Stimulated activated CD4-positive, alpha-beta T cell treated with anti-CD3 and anti-CD28 coated beads, TNF-alpha, amount 100 ng/mL, for 24 hours (primary cell): ENCODE measurements at places on chromosomes 6 and 20.

DNA sequence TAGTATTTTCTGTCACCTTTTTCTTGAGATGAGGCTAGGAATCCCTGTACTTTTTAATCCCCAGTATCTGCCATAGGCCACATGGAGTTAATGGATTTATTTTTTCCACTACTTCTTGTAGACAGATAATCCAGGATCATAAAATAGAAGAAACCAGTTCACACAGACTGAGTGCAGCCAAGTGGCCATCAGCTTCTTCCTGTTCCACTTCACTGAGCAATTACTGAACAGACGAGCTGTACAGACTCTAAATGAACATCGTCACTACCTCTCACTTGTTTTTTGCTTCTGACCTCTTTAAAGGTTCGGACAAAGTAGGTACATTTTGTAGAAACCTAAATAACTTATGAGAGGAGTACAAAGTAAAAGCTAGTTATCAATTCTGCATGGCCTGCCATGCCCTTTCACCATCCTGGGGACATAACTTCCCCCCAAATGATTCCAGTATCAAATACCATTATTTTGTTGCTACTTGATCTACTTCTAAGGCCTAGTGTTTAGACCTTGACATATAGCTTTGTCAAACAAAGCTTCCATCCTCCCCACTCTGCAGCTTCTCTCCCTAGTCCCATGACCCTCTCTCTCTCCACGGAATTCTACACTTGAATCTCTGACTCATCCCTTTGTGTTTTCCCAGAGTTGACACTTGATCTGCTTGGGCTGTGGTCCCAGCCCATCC lies 34.4 kb upstream of the ARHGAP18 start:
- DNase-seq = no peak

- no peak for DNase-seq
These were observed 1.8 kb downstream of the SEC63 start for GRCh38 chr6:107956181-107956580.

GRCh38 chr6:71888756-71889340 lies 2.5 kb downstream of the RIMS1 start:
- no peak for DNase-seq

- DNase-seq = no peak
These were observed 27.2 kb upstream of the CNKSR3 start for GRCh38 chr6:154537511-154538325.

DNA sequence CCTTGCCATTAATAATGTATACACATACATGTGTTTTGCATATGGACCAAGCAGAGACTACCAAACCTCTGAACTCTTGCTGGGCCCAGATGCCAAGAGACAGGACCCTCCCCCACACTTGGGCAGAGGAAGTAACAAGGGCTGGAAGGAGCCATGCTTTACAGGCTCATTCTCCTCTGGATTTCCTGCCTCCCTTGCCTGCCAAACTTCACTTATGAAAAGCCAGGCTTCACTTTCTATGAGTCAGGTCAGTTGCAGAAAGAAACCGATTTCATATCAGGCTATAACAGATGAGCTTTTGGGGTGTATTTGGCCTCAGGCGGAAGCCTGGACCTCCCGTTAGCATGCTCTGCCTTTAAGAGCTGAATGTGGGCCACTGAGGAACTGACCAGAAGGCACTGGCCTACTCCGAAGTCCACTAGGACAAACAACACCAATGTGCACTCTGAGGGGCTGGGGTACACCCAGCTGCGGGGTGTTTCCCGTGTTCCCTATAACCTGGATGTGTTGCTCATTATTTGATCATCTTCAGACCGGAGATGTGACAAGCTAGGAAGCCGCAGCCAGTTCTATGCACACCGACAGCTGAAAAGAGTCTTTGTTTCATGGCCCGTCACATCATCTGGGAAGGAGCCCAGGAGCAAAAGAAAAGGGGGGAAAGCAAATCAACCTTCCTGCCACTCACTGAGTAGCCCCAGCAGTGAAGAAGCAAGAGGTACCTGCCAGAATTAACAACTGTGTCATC lies 28.5 kb downstream of the HAO1 start:
- DNase-seq = no peak

DNA sequence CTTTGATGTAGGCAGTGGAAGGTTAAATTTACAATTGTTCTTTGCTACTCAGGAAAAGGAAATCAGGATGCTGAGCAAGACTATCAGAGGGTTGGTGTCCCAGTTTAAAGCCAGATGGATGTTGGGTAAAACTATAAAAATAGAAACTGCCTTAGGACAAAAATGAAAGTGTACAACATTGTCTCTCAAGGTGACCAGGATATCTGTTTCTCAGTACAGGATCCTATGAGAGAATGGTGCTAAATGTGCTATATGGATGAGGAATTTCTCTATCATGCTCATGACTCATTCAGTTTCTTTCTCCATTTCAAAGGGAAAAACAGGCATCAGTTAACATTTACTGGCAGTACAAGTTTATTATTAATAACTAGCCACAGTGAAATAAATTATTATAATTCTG lies 534.2 kb upstream of the GJE1 start:
- no peak for DNase-seq

DNA sequence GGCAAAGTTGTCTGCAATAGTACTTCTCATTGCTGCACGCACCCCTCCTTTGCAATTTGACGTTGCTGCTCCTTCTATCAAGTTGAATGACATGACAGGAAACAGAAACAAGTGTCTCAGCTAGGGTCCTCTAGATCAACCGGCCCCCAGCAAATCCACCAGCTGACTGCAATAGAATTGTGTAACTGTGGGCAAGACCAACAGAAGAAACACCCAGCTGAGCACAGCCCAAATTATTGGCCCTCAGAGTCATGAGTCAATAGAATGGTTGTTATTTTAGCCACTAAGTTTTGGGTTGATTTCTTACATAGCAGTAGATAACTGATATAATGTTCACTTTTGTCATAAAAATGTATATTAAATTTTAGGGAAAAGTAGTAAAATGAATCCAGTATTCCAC lies 202.7 kb downstream of the MAFB start:
- DNase-seq = no peak

DNA sequence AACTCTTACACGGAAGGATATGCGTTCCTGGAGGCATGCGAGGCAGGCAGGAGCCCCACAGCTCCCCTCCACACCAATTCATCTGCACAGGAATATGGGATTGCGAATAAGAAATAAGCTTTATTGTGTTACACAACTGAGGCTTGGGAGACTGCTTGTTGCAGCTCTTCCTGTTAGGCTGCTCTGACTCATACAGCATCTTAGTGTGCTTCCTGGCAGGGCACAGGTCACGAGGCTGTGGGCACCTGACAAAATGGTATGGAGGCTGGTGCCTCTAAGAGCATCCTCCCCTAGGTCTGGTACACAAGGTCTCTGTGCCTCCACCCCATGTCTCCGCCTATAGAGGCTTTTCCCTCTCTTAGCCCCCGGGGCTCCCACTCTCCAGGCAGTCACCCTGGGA lies 6.8 kb downstream of the SLC22A3 start:
- no peak for DNase-seq

DNA sequence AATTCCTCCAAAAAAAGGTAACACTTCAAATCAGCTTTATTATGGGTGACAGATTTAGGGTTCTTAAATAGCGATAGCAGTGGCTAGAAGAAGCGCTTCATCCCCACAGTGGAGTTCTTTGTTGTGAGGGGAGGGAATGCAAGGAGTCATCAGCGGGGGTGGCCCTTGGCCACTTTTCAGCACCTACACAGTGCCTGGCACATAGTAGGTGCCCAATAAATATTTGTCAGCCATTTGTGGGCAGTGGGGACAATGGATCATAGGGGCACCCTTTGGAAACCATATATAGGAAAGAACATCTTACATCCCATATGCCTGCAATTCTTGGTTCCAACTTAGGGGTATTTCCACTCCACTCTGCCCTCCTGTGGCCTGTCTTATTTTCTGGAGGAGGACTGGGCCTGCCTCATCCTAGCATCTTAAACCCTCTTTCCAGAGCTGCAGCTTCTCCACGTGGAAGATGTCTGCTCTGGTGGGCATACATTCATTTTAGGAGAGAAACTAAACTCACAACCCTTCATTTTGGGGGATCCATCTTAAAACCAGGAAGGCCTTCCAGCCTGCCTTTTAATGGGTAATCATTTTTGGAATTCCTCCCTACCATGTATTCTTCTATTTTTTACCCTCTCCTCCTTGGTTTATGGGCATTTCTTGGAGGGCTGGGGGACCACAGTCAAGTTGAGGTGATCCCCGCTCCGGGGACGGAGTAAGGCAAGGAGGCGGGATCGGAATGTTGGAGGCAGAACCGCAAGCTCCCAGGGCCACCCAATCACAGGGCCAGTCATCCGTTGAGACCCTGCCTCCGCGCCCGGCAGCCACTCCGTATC lies 2.6 kb upstream of the GPSM3 start:
- DNase-seq = no peak

GRCh38 chr6:167349631-167350274 lies 24.9 kb downstream of the TTLL2 start:
- DNase-seq = no peak

GRCh38 chr20:43515628-43516027 lies 8.1 kb downstream of the L3MBTL1 start:
- no peak for DNase-seq

DNA sequence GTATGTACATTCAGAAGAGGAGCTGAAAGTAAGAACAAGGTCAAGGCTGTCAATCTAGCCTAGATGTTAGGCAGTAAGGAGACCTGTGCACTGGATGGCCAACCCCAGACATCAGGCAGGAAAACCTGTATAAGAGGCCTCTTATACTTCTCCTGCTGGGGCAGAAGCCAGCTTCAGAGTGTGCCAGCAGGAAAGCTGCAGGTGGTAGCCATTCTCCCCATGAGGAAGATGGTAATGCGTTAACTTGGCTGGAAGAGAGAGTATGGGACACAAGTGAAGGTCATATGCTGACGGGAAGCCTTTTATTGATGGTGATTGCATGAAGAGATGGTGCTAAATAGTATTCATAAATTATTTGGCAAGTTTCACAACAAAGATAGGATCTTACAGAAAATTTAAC lies 20.6 kb downstream of the NHLRC1 start:
- DNase-seq = no peak

- DNase-seq = no peak
These were observed 137.0 kb downstream of the IMPG1 start for GRCh38 chr6:75935473-75935793.

DNA sequence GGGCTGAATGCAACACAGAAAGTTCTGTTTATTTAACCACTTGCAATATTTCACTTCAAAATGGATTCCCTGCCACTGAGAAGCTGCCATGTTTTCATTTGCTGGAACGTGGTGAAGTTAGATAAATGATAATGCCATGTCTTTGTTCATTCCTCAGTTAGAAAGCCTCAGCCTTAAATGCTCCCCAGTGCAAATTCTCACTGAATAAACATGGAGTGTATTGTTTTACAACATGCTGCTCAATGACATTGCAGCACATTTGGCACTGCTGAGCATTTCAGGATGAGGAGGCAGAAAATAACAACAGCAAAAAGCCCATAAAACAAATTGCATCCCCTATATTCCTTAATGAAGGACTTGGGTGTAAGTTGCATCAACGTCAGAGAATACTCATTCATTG lies 913.8 kb upstream of the FLRT3 start:
- no peak for DNase-seq

GRCh38 chr6:85416766-85417165 lies 33.1 kb upstream of the NT5E start:
- no peak for DNase-seq

- DNase-seq = no peak
These were observed 379.0 kb downstream of the PHF3 start for GRCh38 chr6:64014595-64014994.

GRCh38 chr6:70668499-70668812 lies 773 bp downstream of the SMAP1 start:
- DNase-seq = no peak

DNA sequence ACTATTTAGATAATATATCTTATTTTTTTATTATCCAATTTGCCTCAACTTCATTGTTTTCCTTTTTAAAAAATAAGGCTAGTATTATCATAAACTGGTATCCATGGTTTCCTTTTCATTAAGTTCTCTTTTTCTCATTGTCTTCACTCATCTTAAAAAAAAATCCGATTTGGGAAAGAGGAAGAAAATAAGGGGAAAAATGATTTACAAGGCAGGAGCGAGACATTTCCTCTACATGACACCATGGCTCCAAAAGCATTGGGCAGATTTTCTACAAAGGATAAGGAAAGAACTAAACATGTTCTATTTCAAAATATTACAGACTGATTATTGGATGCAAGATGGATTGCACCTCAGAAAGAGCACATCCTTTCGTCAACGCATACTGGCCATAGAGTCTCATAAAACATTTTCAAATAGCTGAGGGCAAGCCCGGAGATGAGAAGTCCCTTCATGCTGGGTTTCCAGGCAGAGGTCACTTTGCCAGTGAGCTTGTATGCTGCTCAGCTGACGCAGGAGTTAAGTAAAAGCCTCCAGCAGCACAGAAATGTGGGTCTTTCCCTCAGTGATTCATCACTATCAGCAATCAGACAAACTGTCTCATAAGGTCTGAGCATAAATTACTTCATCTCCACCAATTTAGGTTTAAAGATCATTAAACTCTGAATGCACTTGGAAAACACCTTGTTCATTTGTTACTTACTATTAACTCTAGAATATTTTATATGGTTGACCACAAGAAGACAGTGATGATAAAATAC lies 129.0 kb upstream of the TNFAIP3 start:
- no peak for DNase-seq

- no peak for DNase-seq
These were observed 239.3 kb downstream of the ZNF217 start for GRCh38 chr20:53354314-53354713.

DNA sequence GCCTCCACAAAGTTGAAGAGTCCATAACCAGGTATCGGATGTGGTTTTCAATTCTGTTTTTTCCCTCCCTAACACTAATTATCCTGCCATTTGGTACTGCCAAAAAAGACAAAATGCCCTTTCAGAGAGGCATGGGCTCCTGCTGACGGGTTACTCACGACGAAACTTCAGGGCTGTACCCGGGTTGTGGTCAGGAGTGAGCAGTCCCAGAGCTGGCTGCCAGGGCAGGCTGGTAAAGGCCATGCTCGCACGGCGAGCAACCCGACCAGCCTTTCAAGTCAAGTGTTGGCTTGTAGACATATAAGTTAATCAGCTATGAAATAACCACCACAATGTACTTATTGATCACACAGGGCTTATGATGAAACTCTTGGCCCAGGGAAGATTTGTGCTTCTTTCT lies 152.5 kb downstream of the FOXC1 start:
- no peak for DNase-seq

- peak; percentile 8 for DNase-seq
These were observed 537 bp downstream of the TCP1 start for GRCh38 chr6:159788753-159789376.

DNA sequence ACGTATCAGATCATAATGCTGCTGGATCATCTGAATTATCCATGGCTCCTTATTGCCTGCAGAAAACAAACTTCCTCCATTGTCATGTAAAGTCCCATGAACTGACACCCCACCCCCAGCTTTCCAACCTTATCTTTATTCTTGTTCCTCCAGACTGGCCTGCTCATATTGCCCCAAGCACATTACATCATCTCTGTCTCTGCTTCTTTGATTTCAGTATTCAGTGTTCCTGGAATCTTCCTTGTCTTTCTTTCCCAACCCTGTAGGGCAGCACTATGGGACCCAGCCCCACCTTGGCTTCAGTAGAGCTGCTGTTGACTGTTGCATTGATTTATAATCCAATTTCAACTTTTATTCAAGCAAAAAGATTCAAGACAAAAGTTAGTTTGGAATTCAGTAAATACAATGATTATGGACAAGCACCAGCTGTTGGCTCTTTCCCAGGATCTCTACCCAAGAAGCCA lies 187.5 kb upstream of the ECI2 start:
- DNase-seq = no peak
